ENCODE measurements at places on chromosomes 11 and 22. TPM values are rescaled to one million over a fixed set of nuclear protein-coding genes. Genes with fewer than 3 reads are reported as not detected.

The NTM gene
- not detected for total RNA-seq

- no peak for ATAC-seq
These were observed 34.9 kb downstream of the PRDM11 start for GRCh38 chr11:45181193-45181888.

DNA sequence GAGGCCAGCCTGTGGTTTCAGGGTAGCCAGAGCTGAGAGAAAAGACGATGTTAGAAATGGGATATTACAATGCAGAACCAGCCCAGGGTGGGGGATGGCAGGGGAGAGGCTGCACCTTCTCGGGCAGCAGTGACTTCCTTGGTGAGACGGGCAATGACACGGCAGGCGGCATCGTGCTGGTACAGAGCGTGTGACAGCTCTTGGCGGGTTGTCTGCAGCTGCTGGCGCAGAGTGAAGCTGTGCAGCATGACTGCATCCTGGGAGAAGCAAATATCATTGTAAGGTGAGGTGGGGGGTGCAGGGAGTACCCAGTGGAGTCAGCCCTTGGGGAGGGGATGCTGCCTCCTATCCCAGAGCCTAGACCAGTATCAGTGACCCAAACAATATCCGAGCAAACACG, 3.8 kb downstream of the PRPF19 start:
- no peak for ATAC-seq

The TENM4 gene
- not detected for total RNA-seq

GRCh38 chr11:115872416-115872815, 368.2 kb upstream of the CADM1 start:
- ATAC-seq: no peak

The KRTAP5-8 gene
- not detected for total RNA-seq

GRCh38 chr11:117572129-117572528, 224.9 kb downstream of the DSCAML1 start:
- ATAC-seq: no peak

The ACTN3 gene
- 3.0 TPM for total RNA-seq

GRCh38 chr11:95242091-95242844, 11.3 kb upstream of the SESN3 start:
- ATAC-seq: no peak

DNA sequence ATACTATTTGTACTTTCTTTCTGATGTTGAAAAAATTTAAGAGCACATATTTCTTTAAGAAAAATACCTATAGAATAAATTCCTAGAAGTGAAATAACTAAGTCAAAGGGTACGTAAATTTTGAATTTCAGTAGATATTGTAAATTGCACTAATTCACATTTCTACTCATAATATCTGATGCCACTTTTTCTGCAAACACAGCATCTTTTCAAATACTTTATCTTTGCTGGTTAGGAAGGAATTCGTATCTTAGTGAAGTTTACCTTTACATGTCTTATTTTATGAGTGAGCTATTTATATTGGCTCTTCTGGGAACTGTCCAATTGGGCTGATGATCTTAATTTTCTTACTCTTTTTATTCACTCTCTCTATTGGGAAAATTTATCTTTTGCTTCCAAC, 148.2 kb downstream of the DDX10 start:
- no peak for ATAC-seq

DNA sequence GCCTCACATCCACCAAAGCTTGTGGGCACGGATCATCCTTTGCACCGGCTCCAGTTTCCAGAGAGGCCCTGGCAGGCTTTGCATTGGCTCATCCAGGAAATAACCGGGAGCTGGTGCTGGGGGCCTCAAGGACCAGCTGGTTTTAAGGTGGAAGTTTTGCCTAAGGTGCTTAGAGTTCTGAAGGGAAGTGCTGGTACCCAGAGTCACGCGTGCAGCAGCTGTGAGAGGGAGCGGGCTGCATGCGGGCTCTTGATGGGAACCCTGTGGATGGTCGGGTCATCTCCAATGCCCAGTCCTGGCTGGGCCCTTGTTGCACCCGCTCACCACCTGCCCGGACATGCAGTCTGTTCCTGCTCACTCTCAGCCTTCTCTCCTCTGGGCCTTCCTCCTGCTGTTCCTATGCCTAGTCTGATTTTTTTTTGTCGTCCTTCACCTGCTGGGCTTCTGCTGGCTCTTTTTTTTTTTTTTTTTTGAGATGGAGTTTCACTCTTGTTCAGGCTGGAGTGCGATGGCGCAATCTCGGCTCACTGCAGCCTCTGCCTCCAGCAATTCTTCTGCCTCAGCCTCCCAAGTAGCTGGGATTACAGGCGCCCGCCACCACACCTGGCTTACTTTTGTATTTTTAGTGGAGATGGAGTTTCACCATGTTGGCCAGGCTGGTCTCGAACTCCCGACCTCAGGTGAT, 24.0 kb upstream of the PRR5 start:
- ATAC-seq: no peak

DNA sequence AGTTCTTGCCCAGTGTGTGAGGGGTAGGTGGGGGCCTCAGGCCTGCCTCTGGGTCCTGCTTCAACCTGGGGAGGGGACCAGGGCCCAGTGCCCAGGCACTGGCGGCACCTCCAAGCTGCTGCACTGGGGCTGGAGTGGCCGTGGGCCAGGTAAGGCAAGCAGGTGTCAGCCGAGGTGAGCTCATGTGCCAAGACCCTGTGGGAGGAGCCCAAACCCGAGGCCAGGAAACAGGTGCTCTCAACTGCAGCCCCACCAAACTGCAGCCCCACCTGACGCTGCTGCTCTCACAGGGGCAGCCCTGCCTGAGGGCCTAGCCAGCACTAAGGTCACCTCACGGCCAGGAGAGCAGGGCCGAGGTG, 18.1 kb upstream of the GNB1L start:
- no peak for ATAC-seq

GRCh38 chr22:41387341-41387740, 5.6 kb downstream of the TEF start:
- ATAC-seq: no peak

The OR8G5 gene
- total RNA-seq: not detected

- no peak for ATAC-seq
These were observed 150.6 kb downstream of the CTTN start for GRCh38 chr11:70548976-70549375.

DNA sequence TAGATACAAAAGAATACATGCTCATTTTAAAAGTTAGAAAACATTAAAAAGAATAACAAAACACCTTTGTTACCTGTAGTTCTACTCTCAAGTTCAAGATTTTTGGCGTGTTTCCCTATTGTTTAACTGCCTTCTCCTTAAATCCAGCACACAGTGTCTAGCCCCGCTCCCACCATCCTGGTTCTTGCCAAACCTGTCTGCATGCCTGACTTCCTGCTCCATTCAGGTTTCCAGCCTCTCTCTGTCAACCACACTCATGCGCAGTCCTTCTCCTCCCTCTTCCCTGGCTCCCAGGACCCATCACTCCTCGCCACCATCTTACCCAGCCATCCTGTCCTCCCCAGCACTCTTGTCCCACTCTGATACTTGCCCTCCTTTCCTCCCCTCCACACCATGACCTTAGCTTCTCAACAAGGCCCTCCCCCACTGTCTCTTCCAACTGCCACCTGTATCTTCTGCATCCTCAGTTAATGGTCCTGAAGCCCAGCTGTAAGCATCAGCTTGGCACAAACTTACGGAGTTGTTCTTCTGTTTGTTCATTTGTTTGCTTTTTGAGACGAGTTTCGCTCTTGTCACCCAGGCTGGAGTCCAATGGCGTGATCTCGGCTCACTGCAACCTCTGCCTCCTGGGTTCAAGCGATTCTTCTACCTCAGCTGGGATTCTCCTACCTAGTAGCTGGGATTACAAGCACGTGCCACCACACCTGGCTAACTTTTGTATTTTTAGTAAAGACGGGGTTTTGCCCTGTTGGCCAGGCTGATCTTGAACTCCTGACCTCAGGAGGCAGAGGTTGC, 7.5 kb upstream of the MYH9 start:
- no peak for ATAC-seq

The GRK3 gene
- 5.8 TPM for total RNA-seq

- no peak for ATAC-seq
These were observed 27.4 kb downstream of the APOL1 start for GRCh38 chr22:36280379-36280778.

DNA sequence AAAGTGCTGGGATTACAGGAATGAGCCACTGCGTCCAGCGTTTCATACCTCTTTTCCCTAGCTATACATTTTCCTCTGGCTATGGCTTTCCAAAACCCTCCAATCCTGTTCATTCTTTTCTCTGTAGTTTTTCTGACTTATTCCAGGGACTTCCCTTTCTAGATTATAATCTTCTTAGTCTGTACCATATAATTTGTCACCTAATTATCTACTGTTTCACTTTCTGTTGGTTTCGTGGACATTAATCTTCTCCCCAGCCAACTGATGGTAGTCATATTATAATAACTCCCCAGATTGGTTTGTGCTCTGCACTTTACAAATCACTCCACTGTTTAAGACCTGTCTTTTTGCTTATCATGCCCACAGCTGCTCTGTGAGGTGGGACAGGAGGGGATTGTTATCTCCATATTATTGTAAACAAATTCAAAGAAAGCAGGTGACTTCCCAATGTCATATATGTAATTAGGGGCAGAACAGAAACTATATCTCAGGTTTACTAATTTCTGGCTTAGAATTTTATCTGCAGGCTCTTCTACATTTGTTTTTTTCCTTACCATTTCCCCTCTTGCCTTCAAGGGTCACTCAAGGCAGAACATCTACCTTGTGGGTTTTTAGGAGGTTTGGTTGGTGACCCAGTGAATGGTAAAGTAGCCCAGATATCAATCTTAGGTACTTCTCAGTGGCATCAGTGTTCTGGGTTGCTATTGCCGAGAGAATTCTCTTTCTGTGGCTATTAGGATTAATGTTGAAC, 23.9 kb downstream of the STIM1 start:
- peak; percentile 76 for ATAC-seq

The KRTAP5-1 gene
- total RNA-seq: not detected

The MUC2 gene
- total RNA-seq: not detected

The SLC36A4 gene
- total RNA-seq: 24.1 TPM

The LRRC10B gene
- not detected for total RNA-seq

- no peak for ATAC-seq
These were observed 195.7 kb downstream of the IGLL1 start for GRCh38 chr22:23384431-23384830.

The EHD1 gene
- 96.5 TPM for total RNA-seq

The KDELR3 gene
- total RNA-seq: 0.40 TPM

GRCh38 chr11:113475160-113475761, at the start of gene DRD2:
Gene DRD2 (minus strand): TSS chr11:113475398. CDS start chr11:113424651, 50,747 bp downstream.
- ATAC-seq: no peak

The CPT1B gene
- total RNA-seq: 62.8 TPM

DNA sequence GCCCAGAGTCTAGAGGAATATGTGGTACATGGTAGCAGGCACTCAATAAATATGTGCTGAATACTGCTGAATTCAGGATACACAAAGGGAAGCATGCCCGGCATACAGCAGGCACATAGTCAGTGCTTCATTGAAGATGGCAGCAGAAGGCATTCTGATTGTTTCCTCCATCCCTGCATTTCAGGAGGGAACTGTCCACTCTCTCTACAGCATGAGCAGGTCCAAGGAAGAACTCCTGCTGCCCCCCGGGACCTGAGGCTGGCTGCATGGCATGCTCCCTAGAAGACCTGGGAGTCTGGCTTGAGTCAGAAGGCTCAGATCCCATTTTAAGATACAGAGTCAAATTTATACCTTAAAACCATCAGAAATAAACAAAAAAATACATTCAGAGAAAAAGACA, 319.3 kb upstream of the NARS2 start:
- ATAC-seq: no peak

The ZFP91 gene
- 45.7 TPM for total RNA-seq

DNA sequence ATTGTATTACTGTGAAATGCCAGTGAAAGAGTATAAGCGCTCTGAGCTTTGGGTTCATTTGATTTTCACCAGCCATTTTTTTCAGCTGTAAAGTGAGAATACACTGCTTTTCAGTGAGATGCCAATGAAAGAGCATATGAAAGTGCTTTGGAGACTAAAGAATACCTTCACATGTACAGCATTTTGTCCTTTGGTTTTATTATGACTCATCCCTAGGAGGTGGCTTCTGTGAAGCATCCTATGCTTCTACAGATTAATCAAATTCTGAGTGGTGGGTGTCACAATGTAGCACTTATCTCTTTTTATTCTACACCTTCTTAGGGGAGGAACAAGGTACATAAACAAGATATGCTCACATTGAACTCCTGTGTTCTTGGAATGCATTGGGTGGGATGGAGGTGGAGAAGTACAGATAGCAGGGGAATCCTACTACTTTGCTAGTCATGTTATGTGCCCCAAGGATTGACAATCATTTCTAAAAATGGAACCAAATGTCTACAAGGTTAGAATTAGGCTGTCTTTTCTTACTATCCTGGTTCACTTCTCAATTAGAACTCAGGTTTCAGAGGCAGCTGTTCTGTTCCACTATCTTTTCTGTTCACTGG, 18.7 kb downstream of the TRIM44 start:
- peak; percentile 72 for ATAC-seq

GRCh38 chr11:57410287-57410686, 16.6 kb downstream of the SLC43A3 start:
- ATAC-seq: no peak

DNA sequence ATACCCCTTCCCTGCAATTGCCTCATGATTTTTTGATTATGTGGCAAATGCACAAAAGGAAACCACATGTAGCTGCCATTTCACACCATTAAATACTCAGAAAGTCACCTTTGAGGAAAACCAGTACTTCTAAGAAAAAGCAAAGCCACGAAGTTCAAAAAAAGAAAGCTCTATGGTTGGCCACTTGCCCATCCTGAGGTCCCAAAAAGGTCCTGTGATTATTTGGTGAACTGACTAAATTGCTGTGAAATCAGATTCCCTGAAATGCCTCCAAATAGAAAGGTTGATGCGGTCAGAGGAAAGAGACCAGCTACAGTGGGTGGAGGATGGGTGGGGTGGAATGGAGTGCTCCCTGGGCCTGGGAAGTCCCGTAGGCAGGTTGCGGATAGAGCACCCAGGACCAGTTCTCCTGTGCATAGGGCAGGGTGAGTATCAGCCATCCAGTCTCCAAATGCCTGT, 26.9 kb downstream of the MRPL16 start:
- ATAC-seq: peak; percentile 87

- ATAC-seq: no peak
These were observed 14.2 kb upstream of the ST14 start for GRCh38 chr11:130145311-130145812.

The SMTNL1 gene
- total RNA-seq: not detected

DNA sequence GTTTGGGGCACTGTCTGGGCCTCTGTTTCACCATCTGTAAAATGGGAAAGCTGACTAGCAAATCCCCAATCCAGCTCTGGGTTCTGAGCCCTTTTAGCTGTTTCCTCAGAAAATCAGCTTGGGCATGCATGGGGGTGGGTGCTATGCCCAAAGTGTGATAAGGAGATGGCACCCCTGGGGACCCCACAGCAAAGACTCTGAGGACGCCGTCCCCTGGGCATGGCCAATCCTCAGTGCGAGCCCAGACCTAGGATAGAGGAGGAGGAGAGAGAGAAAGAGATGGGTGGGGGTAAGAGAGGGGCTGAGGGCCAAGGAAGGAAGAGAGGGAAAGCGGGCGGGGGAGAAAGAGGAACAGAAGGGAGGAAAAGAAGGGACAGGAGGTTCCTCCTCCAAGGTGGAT, 31.8 kb downstream of the TPBGL start:
- ATAC-seq: no peak

- ATAC-seq: no peak
These were observed 120.8 kb downstream of the ATM start for GRCh38 chr11:108343714-108344113.

- ATAC-seq: no peak
These were observed 204.5 kb downstream of the RAB38 start for GRCh38 chr11:87970762-87971161.

Data from activated T-helper 17 cell treated with anti-CD3 and anti-CD28 coated beads, Interleukin-2, amount 50 U/mL, for 72 hours (primary cell).